ENCODE measurements at places on chromosomes 11 and 22.
A peak's percentile ranks its signal among the peaks of the same experiment; 100 is the strongest.

GRCh38 chr11:99275521-99275920, 254.8 kb downstream of the CNTN5 start:
- peak; percentile 3 for DNase-seq

DNA sequence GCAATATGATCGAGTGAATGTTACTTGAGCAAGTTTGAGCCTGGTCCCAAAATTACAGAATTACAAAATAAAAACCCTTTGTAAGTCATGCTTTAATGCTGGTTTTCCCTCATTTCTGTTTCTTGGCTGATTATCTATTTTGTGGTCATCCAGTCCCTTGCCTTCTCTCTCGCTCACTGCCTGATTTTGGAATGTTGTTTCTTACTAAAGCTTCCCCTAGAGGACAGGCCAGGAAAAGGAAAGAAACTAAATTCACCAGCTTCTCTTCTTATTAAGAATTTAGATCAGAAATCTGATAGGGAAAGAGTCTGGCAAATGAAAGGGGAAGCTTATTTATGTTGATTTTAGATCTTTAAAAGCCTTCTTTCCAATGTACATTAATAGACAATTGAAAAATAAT, 16.6 kb upstream of the BDNF start:
- no peak for DNase-seq

GRCh38 chr11:44407211-44407996, 97.5 kb upstream of the ALX4 start:
- no peak for DNase-seq

DNA sequence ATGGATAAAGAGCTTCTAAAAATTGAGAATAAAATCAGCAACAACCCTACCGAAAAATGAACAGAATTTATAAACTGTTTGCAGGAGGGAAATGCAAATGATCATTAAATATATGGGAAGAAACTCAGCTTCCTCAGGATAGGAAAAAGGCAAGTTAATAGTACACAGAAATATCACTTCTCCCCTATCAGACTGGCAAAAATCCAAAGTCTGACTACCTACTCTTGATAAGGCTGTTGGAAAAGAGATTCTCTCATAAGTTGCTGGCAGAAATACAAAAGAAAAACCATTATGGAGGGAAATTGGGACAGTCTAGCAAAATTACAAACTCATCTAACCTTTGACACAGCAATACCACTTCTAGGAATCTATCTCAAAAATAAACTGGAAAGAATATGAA, 100.9 kb upstream of the LDLRAD3 start:
- DNase-seq = no peak

- DNase-seq = no peak
Measured at GRCh38 chr11:134229126-134229790, 4.8 kb downstream of the VPS26B start.

GRCh38 chr11:74135127-74135840, 35.5 kb downstream of the C2CD3 start:
- no peak for DNase-seq

- no peak for DNase-seq
Measured at GRCh38 chr11:70505761-70506657, 107.7 kb downstream of the CTTN start.

Data from renal pelvis (tissue), 12 donors.